ENCODE measurements at places on chromosomes 3 and 15. TPM values are rescaled to one million over a fixed set of nuclear protein-coding genes. Genes with fewer than 3 reads are reported as not detected.
A peak's percentile ranks its signal among the peaks of the same experiment; 100 is the strongest.

- no peak for DNase-seq
Observed at GRCh38 chr3:64612082-64612860, 75.5 kb downstream of the ADAMTS9 start.

GRCh38 chr15:66071921-66072295, 181.6 kb downstream of the MEGF11 start:
- DNase-seq, result no peak

GRCh38 chr3:133113927-133114597, 75.9 kb downstream of the TMEM108 start:
- DNase-seq, result no peak

GRCh38 chr15:48811325-48811958, 573 bp upstream of the CEP152 start:
- no peak for DNase-seq

GRCh38 chr15:61130950-61131942, 97.9 kb downstream of the RORA start:
- DNase-seq, result no peak

- no peak for DNase-seq
Observed at GRCh38 chr3:72067721-72068120, 282.8 kb upstream of the PROK2 start.

DNA sequence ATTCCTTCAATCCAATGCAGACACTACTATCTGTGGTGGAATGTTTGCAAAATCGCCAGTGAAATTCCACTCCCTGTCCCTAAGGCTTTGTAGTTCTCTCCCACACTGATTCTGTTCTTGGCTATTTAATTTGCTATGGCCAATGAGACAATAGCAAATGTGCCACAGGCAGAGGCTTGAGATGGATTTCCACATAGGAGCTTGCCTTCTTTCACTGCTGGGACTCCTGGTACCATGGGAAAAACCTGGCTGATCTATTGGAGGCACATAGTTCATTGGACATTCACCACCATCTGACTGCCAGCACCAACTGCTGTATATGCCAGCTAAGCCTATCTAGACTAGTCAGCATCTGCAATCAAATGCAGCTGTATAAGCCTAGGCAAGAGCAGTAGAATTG, 103.8 kb downstream of the NR1D2 start:
- no peak for DNase-seq

GRCh38 chr3:150104564-150104963, 133.9 kb upstream of the PFN2 start:
- DNase-seq, result no peak

DNA sequence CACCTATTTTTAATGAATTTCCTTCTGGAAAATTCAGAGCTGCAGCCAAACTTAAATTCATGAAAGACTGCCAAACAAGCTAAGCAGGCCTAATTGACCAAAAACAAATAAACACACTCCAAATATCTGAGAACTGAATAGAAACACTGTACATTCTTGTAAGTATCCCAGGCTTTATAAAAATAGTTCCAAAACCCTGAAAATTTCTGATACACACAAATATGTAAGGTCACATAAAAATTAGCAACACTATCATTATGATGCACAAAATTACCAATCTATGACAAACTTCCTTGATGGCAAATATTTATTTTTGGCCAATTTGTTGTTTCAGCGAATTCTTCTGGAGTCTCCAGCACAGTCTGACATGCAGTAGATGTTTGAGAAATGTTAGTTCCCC, 117.9 kb upstream of the UBE2E2 start:
- no peak for DNase-seq

DNA sequence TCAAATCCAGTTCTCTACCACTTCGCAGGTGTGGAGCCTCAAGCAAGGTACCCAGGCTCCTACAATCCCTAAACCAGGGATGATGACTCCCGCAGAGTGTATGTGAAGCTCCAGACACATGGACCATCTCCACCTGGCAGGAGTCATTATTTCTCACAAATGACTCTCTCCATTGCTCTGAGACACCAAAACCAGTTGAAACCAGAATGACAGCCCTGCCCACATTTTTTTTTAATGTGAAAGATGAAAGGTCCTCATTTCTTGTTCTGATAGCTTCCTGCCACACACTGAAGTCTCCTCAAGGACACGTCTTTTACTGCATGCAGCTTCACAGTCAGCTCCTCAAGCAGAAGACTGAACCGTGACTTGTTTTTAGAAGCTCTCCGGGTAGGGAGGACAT, 61.4 kb upstream of the ZBTB38 start:
- peak; percentile 52 for DNase-seq

- DNase-seq, result no peak
Observed at GRCh38 chr3:190533511-190534281, 19.8 kb downstream of the IL1RAP start.

DNA sequence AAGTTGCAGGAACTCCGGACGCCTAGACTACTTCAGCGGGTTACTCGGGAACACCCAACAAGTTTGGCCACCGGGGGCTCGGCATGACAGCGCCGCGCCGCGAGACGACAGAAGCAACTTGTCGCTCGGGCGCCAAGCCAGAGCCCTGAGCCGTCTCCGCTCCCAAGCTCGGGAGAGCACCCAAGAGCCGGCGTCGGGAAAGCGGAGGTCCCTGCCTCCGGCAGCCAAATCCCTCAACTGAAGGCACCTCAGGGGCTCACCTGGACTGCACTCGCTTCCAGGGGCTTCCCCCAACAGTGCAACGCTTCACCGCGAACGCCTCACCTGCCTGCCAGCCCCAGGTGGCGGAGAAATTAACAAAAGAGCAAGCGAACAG, 640 bp downstream of the MB21D2 start:
- DNase-seq, result no peak

GRCh38 chr15:35545316-35545823, 595 bp downstream of the DPH6 start:
- DNase-seq, result no peak

- no peak for DNase-seq
Observed at GRCh38 chr15:43218908-43219706, 1.7 kb downstream of the EPB42 start.

- DNase-seq, result no peak
Observed at GRCh38 chr3:171563298-171563697, 103.1 kb upstream of the TNIK start.

GRCh38 chr3:42803414-42804105, 730 bp downstream of the HIGD1A start:
- peak; percentile 2 for DNase-seq

DNA sequence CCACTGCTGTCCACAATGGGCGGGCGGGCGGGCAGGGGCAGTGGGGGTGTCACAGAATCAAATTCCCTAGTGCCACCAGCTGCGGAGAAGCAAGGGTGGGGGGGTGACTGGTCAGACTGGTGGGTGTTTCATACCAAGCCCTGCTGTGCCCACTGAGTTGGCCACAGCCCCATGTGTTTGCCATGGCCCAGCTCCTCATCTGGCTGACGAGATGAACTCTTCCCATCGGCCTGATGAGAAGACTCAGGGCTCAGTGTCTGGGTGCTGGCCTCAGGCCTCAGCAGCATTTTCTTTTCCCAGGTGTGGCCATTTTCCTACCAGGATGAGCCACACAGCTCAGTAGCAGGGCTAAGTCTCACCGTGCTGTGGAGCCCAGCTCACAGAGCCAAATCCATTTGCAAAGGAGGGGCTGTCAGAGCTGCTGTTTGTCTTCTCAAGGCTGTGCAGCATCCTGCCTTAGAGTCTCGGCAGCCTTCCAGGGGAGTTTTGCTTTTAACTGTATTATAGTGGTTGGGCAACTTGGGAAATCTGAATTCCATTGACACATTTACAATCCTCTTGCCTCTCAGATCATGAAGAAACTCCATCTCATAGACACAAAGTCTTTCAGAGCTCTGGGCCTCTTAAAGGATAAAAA, 176.8 kb downstream of the ABHD5 start:
- no peak for DNase-seq

GRCh38 chr3:195556390-195556789, 13.3 kb upstream of the PPP1R2 start:
- DNase-seq, result no peak

DNA sequence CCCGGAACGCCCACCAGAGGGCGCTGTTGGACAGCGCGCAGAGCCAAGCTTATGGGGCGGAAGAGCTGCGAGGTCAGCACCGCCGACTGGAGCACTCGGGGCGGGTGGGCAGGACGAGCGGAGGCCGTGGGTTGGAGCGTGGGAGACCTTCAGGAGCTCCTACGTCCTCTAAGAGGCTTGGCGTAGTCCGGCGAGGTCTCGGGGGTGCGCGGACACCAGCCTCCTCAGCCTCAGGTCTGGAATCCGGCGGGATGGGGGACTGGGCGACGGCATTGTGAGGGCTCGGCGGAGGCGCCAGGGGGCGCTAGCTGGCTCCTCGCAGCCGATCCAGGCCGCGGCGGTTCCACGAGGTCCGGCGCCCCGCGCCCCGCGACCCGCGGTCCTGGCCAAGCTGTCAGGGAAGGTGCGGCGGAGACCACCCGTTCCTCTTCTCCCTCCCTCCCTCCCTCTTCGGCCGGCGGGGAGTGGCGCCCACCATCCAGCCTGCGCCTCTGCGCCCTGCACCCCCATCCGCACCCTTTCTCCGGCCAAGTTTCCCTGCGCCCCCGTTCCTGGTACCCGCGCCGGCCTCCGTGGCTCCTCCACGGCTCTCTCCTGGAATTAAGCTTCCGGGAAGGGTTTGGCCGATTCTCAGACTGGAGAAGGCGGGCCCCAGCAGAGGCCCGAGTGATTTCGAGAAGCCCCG, 24.3 kb upstream of the POLG start:
- peak; percentile 77 for DNase-seq

Gene CSPG4
- not detected for polyA plus RNA-seq

Gene NRROS
- polyA plus RNA-seq, result 3.5 TPM

Gene CLCN2
- 0.54 TPM for polyA plus RNA-seq

Gene GPD1L
- 20.9 TPM for polyA plus RNA-seq

Gene ARGFX
- not detected for polyA plus RNA-seq

Gene ALDH1A3
- not detected for polyA plus RNA-seq

Gene OTOL1
- polyA plus RNA-seq, result not detected

Gene C3orf52
- polyA plus RNA-seq, result 0.12 TPM

Gene PPP2R3A
- 0.18 TPM for polyA plus RNA-seq
